Amniotic stem cell (primary cell): ENCODE measurements at places on chromosomes 11 and 22.

DNA sequence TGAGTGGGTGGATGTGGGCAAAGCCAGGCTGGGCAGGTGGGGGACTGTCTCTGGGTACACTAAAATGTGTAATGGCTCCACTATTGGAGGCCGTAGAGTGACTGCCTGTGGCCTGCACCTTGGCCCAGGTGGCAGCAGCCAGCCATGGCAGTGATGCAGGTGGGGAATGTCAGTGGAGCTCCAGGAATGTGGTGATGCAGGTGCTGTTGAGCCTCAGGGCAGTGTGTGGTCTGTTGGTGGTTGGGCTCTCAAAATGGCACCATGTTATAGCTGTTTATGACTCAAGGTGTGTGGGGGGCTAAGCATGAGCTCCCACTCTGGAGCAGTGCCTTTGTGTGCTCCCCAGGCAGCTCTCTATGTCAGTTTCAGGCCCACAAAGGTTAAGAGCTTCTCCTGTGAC is 40.2 kb upstream of the CCDC90B start:
- DNase-seq: no peak

GRCh38 chr11:108498046-108498815 is at the start of gene POGLUT3:
TSS of gene POGLUT3 (minus strand) at chr11:108498384. CDS start at chr11:108498366, 18 bp downstream.
- DNase-seq: no peak

DNA sequence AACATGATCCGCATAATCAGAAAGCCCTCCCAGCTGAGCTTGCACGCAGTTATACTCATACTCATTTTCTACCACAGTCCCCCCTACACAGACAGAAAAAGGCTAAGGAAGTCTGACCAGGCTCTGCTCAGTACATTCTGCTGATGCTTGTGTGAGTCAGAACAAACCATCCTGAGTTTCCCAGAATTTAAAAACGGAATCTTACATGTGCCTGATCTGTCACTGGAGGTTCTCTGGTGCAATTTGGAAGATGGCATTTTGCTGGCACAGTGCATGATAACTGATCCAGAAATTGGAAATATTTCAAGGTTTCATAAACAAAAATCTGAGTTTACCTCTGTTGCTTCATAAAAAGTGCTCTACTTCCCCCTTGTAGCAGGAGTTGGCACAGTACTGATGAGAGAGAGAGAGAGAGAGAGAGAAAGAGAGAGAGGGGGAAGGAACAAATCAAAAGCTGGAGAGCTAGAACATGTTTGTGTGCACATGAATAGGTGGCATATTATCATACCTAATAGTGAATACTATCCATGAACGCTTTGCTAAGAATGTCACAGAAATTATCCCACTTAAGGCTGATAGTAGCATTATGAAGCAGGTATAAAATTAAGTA is 1085.3 kb downstream of the DLG2 start:
- no peak for DNase-seq

DNA sequence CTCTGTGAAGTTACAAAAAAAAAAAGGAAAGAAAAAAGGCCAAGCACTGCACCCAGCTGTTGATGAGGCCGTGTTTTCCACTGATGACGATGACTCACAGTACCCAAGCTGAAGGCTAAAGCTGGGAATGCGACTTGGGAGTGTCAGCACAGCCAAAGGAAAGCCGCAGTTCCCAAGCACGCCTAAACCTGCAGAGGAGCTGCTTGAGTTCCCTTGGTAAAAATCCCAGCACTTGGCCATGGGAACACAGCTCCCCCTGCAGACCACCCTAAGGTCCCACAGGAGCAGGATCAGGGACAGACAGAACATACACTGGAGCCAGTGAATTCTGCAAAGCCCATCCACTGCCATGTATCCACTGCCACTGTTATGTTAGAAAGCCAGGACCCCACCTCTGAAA is 39.9 kb downstream of the SERGEF start:
- peak; percentile 73 for DNase-seq

DNA sequence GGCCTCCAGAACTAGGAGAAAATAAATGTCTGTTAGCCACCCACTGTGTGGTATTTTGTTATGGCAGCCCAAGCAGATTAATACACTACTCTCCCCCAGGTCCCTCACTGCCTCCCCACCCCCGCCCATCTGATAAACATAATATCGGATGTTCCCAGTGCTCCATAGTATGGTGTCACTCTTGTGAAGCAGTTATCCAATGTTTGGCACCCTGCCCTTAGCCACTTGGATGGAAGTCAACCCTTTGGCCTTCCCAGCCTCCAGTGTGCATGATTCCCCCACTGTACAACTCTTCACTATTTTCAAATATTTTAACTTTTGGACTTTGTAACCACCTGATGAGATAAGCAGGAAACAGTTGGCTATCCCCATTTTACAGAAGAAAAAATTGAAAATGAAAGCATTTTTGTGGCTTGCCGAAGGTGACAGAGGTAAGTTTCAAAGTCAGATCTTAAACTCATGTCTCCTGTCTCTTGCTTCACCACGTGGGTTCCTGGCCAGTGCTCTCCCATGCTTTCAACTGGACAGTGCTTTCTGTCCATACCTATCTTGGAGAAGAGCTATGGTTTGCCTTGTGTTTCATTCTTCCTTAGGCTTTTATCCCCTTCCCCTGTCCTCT is 53.2 kb downstream of the ALX4 start:
- no peak for DNase-seq

DNA sequence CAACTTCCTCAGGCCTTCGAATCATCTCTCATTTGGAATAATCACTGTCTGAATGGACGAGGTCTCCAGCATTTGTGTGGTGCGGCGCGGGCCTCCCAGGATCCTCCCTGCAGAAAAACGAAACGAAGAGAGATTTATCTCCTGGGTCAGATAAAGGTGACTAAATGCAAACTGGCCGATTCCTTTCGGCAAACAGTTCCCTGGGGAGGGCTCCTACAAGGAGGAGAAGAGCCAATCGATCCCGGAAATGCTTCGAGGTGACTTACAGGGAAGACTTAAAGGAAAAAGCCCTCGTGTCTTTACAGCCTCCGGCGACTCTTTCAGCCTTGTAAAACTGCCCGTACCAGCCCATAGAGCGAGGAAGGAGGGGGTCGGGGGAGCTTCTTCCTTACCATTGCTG is 126.5 kb downstream of the MIAT start:
- no peak for DNase-seq

DNA sequence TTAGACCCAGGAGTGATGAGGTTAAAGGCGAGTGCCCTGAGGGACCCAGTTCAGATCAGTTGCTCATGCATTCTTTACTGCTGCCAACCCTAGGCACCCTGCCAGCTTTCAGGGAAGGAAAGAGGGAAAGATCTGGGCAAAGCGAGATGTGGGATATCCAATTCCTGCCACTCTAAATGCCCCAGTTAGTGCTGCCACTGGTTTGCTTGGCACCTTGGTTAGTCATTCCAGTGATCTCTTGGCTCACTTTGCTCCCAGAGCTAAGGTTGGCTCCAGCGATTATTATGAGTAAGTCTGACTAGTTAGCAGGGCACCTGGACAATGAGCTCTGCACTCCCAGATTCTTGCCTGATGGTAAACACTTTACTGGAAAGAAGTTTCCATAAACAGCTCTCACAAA is 85.0 kb downstream of the INSC start:
- DNase-seq: no peak

- DNase-seq: no peak
Measured at GRCh38 chr11:120532832-120533196, 21.3 kb downstream of the GRIK4 start.

GRCh38 chr11:70144262-70144661 is 58.8 kb upstream of the FADD start:
- DNase-seq: no peak

- no peak for DNase-seq
Measured at GRCh38 chr11:5737091-5737490, 843 bp downstream of the OR56B1 start.

GRCh38 chr22:29463629-29464028 is 16.4 kb upstream of the NEFH start:
- no peak for DNase-seq

- DNase-seq: no peak
Measured at GRCh38 chr11:93330446-93330984, at the start of gene DEUP1. TSS of gene DEUP1 (plus strand) at chr11:93330742. CDS start at chr11:93332260, 1,518 bp downstream.

GRCh38 chr22:20615021-20615420 is 107.6 kb downstream of the MED15 start:
- no peak for DNase-seq

GRCh38 chr22:46619240-46619829 is 851 bp upstream of the GRAMD4 start:
- no peak for DNase-seq

GRCh38 chr22:49727191-49727880 is 100.3 kb downstream of the BRD1 start:
- no peak for DNase-seq

GRCh38 chr11:64156235-64157011 is 9.5 kb downstream of the MACROD1 start:
- no peak for DNase-seq

GRCh38 chr22:20520093-20520511 is 12.7 kb downstream of the MED15 start:
- no peak for DNase-seq

- DNase-seq: no peak
Measured at GRCh38 chr22:49053578-49053977, 774.1 kb downstream of the BRD1 start.

DNA sequence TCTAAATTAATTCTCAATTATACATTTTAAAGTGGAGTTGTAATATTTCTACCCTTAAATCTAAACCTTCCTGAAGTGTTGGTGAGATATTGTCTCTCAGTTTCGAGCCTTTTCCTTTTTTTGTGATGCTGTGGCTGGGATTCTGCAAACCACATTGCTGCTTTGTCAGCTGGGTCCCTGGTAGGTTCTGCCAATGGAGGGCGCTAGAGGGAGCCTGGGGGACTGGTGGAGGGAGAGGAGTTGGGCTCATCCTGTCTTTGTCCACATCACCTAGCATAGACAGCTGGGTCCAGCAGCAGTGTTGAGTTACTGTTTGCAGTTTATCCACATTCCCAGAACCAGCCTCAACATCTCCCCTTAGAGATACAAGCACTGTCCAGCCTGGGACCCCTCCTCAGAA is 41.0 kb downstream of the TRAF6 start:
- no peak for DNase-seq

DNA sequence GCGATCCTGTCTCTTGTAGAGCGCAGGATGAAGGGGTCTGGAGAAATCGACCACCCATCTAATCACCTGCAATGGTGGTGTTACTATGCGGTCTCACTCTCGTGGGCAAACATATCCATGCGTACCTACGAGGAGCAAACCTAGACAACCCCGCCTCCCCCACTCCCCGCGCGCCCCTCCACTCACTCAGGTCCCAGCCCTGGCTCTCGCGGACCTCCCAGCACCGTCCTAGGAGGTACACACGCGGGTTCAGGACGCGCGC is 887 bp downstream of the TRPC6 start:
- no peak for DNase-seq

DNA sequence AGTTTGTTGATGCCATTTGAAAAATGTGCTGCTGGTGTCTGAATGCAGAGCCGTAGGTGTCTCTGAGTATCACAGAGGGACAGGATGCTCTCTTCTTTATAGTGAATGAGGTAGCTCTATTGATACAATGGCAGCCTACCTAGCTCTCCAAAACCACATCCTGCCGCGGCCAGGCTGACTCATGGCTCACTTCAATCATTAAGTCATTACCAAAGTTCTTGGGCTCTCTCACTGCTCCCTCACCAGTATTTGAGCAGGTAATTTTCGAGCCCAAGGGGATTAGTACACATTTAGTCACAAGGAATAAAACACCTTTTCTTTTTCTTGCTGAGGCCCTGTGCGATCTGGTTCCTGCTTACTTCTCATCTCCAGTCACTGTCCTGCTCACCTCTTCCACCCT is 509.0 kb upstream of the LARGE1 start:
- no peak for DNase-seq

DNA sequence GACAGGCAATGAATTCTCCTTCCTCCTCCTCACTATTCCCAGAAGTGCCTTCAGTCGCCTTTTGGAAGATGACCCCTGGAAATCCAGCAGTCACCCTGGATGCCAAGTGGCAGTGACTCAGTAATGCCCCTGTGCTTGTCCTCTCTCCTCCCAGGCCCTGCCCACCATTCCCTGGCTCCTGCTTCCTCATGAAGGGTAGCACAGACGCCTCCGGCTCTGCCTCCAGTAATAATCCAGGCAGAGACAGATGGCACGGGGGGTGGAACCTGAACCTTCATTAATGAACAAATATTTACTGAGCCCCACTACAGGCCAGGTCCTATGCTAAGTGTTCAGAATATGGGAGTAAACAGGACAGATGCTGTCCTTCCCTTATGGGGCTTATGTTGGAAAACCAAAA is 23.2 kb downstream of the SYT13 start:
- DNase-seq: no peak

- no peak for DNase-seq
Measured at GRCh38 chr11:74735365-74735928, 4.2 kb upstream of the CHRDL2 start.

GRCh38 chr11:78187366-78188285 is 800 bp downstream of the KCTD21 start:
- no peak for DNase-seq

GRCh38 chr22:41731609-41732008 is 32.3 kb downstream of the MEI1 start:
- no peak for DNase-seq

DNA sequence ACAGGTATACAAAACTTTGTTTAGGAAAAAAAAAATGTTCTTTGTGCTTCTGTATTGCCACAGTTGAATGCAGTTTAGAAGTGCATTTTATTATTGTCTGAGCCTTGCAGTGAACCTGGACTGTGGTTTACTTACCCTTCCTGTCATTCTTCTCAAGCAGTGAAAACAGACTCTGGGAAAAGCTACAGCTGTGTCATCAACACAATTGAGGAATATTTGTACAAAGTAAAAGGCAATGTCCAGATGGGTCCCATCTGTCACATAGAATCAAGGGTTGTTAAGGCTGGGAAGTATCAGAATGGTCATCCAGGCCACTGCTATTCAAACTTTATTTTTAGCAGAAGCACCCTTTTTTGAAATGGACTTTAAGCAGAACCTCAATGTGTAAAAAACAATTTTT is 73.3 kb downstream of the TRIM44 start:
- DNase-seq: no peak

- no peak for DNase-seq
Measured at GRCh38 chr11:73518195-73518594, 79.7 kb downstream of the FAM168A start.

DNA sequence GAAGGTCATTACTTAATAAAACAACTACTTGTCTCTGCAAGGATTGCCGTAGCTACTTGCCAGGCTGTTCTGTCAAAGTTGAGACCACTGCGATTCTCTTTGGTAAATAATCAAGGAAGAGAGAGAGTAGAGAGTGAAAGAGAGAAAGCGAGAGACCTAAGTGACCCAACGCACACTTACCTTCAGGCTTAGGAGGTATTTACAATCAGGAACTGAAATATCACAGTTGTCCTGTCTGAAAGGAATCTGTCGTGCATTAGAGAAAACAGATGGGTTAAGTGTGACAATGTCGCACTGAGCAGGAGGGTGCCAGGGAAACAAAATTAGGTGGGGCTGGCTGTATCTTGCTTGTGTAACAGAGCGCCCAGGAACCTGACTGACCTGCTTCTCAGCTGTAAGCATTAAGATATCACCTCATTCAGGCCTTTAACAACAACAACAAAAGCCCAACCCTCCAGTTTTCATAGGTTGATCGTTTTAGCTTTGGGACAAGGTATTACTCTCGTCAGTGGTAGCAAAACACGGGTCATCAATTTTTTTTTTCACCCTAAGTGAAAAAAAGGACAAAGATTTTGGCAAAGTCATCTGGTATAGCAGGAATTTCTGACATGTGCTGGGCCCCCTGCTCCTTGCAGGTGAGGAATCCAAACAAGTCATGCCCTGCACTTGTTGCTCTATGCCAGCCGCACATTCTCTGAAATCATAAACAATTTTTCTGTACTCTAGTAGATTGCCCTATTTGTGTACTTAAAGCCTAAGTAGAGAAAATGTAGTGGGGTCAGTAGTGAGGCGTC is at the start of gene MUC15:
Gene MUC15, minus strand, starts transcription at position 403 of the 794 bp plus-strand sequence. CDS start 5,169 bp downstream, outside the sequence.
- DNase-seq: no peak

- no peak for DNase-seq
Measured at GRCh38 chr22:44586351-44586990, 88.4 kb upstream of the RTL6 start.

- no peak for DNase-seq
Measured at GRCh38 chr22:36660510-36660840, 43.1 kb downstream of the CACNG2 start.
